ENCODE measurements at places on chromosomes 5 and 9.

DNA sequence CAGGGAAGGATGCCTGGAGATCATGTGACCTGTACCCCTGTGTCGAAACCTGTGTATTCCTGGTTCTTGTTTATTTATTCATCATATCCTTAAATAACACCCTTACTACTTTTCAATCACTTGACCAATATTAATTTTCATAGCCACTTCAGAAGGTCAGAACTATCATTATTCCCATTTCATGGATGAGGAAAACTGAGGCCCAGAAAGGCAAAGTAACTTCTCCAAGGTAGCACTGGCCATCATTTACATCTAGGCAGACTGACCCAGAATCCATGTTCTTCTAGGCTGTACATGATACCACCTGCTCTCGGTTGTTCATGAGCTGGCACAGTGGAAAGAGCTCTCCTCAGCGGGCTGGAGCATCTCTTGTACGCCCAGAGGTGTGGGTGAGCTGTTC, 49.4 kb downstream of the KCNIP1 start:
- no peak for DNase-seq

- DNase-seq, result no peak
Observed at GRCh38 chr9:75833778-75834177, 56.7 kb upstream of the PCSK5 start.

DNA sequence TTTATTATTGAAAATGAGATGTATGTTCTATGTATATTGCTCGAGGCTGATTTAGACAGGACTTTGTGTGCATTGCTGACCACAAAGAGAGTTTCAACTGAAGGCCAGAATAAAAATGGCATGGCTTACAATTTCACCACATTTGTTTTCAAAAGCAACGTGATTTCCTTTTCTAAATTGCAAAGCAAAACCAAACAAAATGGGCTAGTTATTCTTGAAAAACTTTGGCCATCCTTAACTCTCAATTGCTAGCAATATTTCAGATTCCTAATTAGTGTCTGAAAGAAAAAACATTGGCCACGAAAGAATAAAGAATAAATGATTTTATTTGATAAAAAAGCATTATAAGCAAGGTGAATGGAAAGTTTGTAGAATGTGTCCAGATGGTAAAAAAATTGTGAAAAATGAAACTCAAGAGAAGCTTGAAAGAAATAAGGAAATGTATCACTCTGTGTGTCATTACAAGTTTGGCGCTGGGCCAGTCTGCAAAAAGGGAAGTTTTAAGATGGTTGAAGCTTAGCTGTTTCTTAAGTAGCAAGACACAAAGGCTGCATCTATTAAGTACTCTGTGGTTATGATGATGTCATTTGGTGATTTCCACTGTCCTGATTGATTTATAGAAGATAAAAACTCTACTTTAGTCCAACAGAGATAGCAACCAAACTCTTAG, 89.2 kb upstream of the PRLR start:
- peak; percentile 89 for DNase-seq

GRCh38 chr9:111516061-111516465, 8.9 kb upstream of the ZNF483 start:
- DNase-seq, result no peak

DNA sequence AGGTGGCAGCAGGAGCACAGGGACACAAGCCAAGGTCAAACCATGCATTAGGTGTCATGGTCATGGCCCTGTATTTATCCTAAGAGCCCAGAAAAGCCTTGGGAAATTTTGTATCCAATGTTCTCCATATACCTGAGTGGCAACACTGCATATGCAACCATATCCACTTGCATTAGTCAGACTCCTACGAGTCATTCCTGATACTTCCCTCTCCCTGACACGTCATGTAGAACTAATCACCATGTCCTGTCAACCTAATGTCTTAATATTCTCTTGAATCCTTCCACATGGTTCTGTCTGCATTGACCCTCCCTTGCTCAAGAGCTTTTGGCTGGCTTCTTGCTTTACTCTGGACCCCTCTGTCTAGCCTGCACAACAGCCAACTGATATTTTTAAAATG, 9.4 kb downstream of the SCGB3A2 start:
- DNase-seq, result no peak

DNA sequence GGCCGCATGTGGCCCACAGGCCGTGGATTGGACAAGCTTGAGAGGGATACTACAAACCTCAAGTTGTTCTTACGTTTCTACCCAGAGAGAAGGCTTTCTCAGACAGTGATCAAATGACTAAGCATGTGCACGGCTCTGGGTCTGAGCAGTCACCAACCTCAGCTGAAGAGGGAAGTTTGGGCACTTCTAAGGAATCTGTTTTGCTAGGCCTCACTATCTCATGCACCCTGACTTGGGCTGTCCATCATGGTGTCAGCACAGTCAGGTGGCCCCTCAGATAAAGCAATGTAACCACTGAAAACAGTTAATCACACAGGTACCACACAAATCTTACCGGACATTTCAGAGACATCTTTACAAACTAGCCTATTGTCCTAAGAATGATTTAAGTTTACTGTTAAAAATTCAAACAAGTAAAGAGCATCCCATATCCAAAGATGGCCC, 24.6 kb downstream of the CSF2 start:
- DNase-seq, result no peak

- no peak for DNase-seq
Observed at GRCh38 chr9:129218918-129219317, 40.9 kb upstream of the IER5L start.

GRCh38 chr5:77128411-77129061, 41.5 kb upstream of the ZBED3 start:
- DNase-seq, result no peak

DNA sequence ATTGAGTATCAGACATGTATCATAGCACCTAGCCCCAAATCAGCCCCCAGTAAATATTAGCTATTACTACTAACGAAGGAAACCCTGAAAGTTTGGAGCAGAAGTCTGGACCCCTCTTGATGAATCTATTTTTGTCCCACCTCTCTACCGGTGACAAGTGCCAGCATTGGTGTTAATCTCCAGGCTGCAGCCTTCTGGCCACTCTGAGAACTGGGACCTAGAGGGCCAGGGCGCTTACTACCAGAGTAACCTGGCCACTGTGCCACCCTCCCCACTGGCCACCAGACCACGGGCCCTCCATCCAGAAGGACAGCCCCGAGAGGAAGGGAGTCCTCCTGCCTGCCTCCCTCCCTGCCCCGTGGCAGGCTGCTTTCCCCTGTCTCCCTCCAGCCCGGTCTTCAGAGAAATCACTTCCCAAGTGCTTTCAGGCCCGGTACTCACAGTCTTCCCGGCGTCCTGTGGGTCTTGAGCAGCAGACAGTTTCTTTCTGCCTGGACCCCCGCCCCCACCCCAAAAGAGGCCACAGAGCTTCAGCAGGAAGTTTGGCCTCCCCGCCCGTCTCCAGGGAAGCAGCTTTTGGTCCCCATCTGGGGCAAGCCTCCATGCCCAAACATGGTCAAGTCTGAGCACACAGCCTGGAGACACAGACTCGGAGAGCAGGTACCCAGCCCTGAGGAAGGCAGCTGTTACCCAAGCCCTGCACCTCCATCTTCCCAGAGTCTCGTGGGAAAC, at the start of gene KCNMB1:
Gene KCNMB1, minus strand, starts transcription at position 550 of the 732 bp plus-strand sequence. CDS start 3,920 bp downstream, outside the sequence.
- DNase-seq, result no peak
